ENCODE measurements at places on chromosomes 2 and 18. TPM values are rescaled to one million over a fixed set of nuclear protein-coding genes. Genes with fewer than 3 reads are reported as not detected.

The THSD7B gene
- under 0.01 TPM for total RNA-seq

The MYO1B gene
- 84.6 TPM for total RNA-seq

The GPR39 gene
- total RNA-seq: not detected

The ANKRD23 gene
- total RNA-seq: 1.7 TPM

The CRYGD gene
- total RNA-seq: not detected

The ARL6IP6 gene
- 60.9 TPM for total RNA-seq

The CHRND gene
- not detected for total RNA-seq

The ARHGEF33 gene
- 0.14 TPM for total RNA-seq

The KLHL14 gene
- total RNA-seq: not detected

The RNU2-63P gene
- under 0.01 TPM for total RNA-seq

The ZNF407 gene
- 32.3 TPM for total RNA-seq

The FAM228A gene
- total RNA-seq: not detected
